ENCODE measurements at places on chromosomes 2 and 18.

DNA sequence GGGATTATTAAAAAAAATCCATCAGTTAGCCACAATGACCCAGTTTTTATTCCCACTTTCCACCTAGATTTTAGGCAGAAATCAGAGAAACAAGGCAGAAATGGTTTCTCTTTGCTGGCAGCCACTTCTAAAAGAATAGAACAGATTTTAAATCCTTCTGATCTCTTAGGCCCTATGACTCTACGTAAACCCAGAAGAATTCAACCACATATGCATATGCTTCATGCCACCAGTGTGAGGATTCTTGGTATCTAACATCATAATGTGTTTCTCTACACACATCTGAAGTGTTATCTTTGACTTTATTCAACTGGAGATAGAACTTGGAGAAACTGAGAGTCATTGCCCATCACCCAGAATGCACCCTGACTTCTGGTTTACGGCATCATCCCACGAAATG is 128.7 kb upstream of the TANK start:
- no peak for DNase-seq

DNA sequence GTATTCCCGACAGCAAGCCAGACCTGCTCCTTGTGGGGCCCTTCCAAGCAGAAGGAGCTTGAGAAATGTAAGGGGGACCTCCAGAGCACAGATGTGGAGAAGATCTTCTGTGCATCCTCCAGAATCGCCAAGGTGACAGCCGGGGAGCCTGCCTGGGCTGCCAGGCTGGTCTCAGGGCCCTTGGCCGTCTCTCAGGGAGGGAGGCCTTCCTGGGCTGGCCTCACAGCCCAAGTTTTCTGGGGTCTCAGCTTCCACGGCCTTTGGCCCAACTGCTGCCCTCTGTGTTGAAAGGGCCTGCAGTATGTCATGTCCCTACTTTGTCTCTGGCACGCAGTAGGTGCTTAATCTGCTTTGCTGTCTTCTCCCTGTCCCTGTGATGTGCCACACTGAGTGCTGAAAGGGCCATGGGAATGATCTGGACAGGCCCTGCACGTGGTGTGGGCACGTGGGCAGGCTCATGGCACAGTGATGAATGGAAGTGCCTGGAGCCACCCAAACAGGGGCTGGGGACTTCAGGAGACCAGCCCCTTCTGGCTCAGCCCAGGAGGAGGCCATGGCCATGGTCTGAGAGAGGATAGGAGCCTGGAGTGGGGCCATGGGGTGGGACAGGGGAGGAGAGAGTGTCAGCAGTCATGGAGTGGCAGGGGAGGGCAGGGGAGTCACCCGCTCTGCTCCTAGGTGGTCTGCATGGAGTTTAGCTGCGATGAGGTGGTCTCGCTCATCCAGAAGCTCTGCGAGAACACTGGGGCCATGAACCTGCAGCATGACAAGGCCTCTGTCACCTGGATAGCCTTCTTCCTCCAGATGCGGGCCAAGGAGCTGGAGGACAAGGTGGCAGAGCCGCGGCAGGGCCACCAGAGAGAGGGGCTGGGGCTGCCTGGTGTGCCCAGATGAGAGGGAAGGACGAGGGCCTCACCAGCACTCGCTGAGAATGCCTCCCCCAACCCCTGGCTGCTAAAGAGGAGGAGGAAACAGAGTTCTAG is 35.4 kb downstream of the HJURP start:
- DNase-seq: no peak

DNA sequence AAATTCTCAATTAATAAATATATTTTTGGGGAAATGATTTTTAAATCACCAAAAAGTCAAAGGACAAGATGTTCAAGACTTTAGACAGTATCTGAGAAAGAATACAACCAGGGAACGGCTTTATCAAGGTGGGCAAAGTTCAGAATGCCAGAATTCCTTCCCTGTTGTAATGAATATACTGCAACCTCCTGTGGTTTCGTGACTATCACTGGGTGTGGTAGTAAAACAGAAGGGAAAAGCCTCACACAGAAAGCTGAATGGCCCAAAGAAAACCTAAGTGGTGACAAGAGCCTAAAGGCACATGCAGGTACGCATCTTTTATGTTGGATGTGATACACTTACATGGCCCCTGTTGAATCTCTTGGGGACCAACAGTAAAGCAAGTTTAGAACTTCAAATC is 37.1 kb downstream of the MBD2 start:
- DNase-seq: no peak

DNA sequence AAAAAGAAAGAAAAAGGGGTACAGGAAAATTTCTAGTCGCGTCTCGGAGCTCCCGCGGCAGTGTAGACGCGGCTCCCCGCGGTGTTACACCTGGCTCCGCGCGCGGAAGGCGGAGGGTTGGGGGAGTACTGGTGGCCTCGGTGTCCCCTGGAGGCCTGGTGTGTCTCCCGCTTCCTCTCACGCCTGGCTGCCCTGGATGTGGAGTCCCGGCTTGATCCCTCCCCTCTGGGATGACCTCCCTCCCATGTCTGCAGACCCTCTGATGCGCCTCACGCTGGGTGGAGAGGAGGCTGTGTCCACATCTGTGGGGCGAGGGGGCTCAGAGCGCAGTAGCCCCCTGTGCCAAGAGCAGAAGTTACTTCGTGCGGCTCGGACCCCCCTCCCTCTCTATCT is 1.2 kb downstream of the KIF5C start:
- no peak for DNase-seq

DNA sequence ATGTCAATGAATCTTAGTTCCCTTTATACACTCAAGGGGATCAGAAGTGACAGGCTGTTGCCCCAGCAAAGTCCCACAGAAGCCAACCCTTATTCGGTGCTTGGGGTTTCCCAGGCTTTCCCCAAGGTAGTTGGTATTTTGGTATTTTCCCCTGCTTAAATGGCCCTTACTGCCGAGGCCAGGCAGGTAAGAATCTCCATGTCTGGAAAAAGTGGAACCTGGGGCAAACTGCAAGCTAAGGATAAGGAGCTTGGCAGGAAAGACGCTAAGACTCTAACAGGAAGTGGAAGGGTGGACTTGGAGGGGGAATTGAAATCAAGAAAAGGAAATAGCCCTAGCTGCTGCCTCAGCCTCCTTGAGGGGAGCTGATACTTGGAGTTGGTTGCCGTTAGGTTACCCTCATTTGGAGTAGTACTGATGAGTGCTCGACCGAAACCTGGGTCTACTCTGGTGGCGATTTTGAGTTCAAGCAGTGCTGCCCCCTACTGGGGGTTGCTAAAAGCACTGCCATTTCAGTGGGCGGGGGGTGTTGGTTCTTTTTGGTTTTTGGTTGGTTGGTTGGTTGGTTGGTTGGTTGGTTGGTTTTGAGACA is 3.3 kb upstream of the GPBAR1 start:
- DNase-seq: peak; percentile 36

DNA sequence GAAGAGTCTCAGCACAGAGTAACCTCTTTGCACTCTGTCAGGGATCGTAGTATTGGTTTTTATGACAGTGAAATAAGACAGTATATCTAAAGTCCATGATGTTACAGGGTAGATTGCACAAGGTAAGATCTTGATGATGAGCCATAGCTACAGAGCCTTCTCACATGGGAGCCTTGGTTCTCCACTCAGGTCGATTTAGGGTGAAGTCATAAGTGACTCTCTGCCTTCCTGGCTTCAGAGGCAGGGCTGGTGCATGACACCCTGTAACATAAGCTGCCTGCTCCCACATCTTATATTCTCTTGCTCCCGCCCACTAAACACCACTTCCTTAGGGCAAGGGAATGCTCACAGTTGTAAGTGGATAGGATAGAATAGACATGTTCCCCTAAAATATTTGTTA is 13.3 kb downstream of the DAPL1 start:
- DNase-seq: peak; percentile 52

DNA sequence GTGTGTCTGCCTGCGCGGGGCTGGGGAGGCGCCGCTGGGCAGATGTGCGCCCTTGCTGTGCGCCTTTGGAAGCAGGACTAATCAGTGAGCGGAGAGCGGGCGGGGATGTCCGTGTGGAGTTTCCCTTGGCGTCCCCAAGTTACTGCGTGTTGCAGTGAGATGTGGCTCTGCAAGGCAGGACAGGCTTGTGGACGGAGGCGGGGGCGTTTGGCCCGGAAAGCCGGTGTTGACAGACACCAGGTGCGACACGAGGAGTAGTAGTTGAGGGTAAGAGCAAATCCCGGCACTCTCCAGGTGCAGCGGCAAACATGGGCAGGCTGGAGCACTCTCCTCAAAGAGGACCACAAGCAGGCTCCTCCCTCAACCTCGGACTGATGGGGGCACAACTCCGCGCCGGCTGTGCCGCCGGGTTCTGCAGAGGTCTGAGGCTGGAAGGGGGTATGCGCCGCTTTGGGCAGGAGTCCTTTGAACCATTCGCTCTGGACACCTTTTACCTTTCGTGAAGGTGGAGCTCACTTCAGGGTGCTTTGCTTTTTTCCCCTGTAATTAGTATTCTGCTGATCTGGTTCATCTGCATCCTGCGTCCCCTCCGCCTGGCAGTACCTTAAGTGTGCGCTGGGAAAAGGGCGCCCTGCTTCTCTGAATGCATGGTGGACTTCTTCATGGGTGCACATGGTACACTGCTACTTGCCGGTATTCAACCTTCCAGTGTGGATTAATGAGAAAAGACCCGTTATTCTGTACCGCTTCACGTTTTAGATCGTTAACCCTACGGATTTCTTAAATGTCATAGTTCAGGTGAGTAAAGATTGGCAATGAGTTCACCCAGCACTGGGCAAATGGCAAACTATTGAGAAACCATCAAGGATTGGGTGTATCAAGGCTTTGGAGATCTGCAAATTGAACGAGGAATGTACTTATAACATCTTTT is 608 bp downstream of the CDH7 start:
- DNase-seq: no peak

DNA sequence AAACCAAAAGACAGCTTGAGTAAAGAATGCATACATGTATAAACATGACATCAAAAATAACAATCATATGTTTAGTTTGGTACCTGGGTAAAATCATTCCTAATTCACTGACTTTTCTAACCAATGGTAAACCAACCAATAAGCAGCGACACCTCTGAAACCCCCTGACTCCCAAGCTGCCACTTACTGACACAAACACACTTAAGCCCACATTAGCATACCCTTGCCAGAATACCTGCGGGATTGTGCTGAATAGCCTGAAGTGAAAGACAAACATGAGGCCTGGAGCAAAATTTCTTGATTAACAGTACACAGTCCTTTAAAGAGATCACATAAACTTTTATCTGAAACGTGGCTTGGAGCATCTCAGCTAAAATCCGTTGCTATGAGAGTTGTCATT is 902.9 kb downstream of the TMEM182 start:
- no peak for DNase-seq

- no peak for DNase-seq
Measured at GRCh38 chr2:232597362-232598079, 35.9 kb upstream of the EFHD1 start.

GRCh38 chr18:58267493-58267892 is 223.5 kb downstream of the NEDD4L start:
- no peak for DNase-seq

DNA sequence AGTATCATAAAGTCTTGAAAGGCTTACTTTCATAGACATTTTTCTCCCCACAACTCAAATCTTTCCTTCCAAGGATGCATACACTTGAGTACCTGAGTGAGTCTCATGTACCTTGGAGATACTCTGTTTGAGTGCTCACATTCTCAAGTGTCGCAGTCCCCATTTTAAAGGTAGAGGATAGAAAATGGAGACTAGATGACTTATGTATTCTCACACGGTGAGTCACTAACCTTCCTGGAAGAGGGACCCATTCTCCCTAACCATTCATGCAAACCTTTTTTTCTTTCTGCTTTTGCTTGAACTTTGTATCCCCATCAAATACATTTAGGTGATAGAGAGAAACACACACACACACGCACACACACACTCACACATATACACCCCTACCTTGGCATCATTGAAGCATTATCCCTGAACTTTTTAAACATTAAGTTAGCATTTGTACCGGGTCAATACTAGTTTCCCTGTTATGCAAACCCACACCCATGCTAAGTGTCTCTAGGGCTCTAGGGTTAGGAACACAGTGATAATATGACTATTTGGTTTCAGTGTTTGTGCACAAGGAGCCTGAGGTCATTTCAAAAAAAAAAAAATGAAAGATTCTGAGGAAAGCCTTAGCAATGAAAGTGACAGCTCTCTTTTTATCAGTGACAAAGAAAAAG is 236.2 kb downstream of the IKZF2 start:
- DNase-seq: peak; percentile 80

DNA sequence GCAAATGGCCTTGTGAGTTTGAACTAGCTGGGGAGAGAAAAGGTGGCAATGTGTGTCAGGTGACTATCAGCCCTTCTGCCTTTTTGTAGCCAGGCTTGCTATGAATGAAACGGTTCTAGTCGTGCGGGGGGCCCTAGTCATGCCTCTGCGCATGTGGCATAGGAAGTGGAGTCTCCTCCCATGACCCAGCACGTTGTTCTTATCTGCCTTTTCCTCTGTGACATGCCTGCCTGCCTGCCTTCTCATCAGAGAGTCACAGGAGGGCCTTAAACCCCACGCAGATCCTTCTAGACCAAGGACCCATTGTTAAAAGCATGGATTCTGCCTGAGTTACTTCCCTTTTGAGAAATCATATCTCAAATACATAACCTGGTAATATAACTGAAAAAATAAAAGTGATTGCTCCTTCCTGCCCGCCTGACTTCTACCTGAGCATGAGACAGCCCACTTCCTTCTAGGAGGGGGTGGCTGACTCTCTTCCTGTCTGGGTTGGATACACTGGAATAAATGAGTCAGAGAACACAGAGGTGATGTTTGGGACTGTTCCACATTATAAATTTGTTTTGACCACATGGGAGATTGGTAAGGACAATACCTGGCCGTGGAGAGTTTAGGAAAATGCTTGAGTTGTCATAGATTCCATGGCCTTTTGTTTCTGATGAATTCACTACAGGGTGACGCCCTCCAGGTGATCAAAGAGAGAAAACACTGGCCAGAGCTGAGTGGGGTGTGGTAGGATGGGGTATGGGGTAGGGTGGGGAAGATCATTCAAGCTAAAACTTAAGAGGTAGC is 49.8 kb downstream of the FBLN7 start:
- peak; percentile 87 for DNase-seq

DNA sequence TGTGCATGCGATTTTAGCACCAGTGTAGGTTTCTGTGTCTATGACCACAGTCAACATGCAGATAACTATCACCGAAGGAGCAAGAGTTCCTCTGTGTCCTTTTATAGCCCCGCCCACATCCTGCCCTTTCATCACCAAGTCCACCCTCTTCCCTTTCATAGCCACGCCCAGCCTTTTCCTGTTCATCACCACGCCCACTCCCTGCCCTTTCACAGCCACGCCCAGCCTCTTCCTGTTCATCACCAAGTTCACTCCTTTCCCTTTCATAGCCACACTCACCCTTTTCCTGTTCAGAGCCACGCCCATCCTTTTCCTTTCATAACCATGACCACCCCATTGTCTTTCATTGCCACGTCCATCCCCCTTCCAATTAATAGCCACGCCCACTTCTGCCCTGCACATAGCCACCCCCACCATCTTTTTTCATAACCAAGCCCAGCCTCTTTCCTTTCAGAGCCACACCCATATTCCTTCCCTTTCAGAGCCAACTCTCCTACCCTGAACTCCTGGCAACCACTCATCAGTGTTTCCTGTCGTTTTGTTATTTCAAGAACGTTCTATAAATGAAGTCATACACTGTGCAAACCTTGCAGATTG is 273.9 kb downstream of the MYT1L start:
- DNase-seq: peak; percentile 32
